NCI-H526 (cell line): ENCODE measurements at places on chromosomes 5 and 9.
A peak's percentile ranks its signal among the peaks of the same experiment; 100 is the strongest.

- no peak for DNase-seq
These were observed 498.1 kb upstream of the ZNF608 start for GRCh38 chr5:125244531-125244930.

- DNase-seq: no peak
These were observed 35.9 kb upstream of the PCSK1 start for GRCh38 chr5:96468956-96469355.

DNA sequence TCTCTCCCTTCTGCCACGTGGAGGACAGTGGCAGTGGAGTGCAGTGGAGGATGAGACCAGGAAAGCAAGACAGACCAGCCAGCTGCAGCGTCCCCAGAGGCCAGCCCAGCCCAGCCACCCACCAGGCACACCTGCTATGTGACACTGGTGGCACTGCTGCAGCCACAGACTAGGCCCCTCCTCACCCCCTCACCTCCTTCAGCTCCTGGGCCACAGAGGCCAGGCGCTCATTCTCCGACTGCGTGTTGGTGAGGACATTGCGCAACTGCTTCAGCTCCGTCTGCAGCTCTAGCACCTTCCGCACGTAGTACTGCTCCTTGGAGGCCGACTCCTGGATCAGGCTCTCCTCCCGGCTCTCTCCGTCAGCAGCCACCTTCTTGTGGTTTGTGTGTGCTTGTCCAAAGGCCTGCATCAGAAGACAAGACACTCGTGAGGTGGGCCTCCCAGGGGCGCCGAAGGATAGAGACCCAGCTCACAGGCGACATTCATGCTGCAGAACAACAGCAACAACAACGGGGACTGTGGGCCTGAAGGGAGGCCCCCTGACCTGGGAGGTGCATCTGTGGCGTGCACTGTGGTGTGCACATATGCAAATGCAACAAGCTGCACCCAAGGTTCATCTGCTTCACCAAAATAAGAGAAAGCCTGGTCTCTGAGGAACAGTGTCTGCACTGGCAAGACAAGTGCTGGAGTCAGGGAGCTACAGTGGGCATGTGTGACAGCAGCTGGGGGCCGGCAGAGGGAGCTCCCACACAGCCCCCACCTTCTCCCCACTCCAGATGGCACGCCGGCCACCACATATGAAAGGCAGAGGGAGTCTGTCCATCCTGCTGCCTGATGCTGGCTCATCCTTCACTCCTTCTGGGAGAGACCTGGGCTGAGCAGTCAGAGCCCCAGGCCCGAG, 35.5 kb downstream of the BICD2 start:
- DNase-seq: peak; percentile 39

- DNase-seq: peak; percentile 56
These were observed 1.7 kb downstream of the FOXD1 start for GRCh38 chr5:73446631-73447529.

GRCh38 chr5:179802950-179803562, 3.6 kb downstream of the MGAT4B start:
- peak; percentile 75 for DNase-seq

GRCh38 chr5:80141681-80142080, 106.5 kb downstream of the THBS4 start:
- DNase-seq: no peak

GRCh38 chr5:72480841-72481240, 26.4 kb downstream of the ZNF366 start:
- no peak for DNase-seq

GRCh38 chr9:13902286-13903066, 411.5 kb downstream of the NFIB start:
- DNase-seq: no peak

DNA sequence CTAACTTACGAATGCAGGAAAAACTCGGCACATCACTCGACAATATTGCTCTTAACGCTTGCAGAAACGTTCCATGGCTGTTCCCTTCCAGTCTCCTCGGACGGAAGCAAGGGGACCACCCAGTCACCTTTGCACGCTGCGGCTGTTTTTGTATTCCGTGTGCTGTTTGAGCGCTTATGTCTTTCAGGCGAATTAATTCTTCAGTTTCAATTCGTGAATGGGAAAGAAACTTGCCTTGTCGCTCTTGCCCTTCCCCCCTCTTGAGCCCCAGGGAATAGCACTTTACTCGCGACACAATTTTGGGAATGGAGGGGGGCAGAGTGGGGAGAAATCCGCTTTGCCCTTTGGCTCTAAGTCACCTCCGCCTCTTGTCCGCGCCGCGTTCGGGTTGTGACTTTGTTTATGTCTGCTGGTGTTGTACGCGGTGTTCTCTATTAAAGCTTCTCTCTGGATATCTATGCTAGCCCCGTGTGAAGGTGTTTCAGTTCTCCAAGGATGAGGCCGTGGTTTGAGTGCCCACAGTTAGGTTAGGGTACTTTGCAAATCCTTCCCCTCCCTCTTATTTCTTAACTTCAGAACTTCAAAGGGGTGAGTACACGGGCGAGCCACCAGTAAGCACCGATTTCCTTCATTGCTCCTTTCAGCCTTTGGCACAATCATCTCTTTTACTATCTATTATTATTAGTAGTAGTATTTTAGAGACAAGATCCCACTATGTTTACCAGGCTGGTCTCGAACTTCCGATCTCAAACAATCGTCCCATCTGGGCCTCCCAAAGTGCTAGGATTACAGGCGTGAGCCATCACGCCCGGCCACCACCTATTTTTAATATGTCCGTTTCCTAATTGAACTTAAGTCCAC, 2.7 kb downstream of the FOXB2 start:
- no peak for DNase-seq

DNA sequence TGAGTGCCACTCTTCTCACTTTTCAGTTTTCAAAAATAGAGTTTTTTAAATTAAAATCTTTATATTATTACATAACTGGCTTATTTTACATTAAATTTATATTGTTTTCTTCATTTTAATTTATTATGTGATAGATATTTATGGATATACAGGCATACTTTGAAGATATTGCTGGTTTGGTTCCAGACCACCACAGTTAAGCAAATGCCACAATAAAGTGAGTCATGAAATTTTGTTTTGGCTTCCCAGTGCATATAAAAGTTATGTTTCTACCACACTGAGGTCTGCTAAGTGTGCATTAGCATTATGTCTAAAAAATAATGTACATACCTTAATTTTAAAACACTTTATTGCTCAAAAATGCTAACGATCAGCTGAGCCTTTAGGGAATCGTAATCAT, 47.4 kb downstream of the NDUFS4 start:
- no peak for DNase-seq

GRCh38 chr5:43429016-43429415, 16.8 kb upstream of the CCL28 start:
- DNase-seq: no peak

DNA sequence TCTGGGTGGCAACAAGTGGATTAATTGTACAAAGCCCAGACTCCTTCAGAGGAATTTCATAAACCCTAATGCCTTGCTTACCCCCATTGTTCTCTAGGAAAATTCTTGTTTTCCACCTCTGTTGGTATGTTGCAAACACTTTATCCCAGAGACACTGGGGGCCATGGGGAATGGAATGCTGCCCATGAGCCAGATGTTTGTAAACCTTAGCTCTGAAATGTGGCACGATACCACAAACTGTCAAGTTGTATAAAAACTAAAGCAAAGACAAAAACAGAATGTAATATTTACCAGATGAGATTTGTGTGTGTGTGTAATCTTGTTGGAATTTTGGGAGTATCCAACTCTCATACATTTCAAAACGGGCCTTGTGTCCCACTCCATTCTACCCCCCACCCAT, 465.0 kb downstream of the EBF1 start:
- DNase-seq: no peak

DNA sequence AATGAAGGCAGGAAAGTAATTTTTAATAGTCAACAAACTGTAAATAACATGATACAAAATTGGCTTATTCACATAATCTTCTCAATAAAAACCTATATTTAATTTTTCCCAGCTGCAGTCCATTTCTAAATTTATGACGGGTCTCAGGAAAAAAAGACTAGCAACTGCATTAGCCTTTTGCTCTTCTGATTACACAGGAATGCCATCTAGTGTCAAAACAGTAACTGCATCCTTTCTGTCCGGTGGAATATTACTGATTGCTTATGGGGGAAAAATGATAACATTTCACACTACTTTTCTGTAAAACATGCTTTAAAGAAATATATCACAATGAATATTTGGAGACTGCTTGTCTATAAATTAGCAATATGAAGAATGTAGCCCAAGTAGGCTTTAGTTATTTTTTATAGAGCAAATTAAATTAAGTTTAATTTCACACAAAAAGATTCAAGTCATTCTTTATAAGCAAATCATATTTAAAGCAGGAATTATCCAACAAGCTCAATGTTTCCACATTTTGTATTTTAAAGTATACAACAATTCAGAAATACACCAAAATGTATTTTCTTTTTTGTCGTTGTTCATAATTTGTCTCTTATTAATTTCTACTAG, 534.7 kb downstream of the CDH10 start:
- peak; percentile 37 for DNase-seq

- peak; percentile 49 for DNase-seq
These were observed 596 bp upstream of the CDC37L1 start for GRCh38 chr9:4678679-4679267.
